Upper lobe of left lung (tissue), 6 donors: ENCODE measurements at places on chromosomes 16 and 17.

- DNase-seq, result no peak
Measured at GRCh38 chr17:43911904-43912303, 4.6 kb upstream of the MPP2 start.

DNA sequence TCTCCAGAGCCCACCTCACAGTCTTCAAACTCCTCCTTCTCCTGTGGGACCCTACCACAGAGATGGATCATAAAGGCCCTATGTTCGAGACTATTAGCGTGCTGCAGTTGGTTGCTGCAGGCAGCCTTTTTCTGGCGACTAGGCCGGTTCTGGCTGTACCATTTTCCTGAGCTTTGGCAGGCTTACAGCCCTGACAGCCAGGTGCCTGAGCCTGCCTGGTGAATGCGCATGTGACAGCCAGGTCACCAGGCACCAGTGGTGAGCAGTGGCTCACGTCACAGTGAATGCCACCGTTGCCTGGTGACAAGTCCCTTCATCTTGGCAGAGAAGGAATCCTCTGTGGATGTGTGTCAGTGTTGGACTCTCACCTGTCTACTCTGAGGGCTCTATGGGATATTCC is 978.8 kb downstream of the KCNJ18 start:
- peak; percentile 3 for DNase-seq

- no peak for DNase-seq
Measured at GRCh38 chr16:76294396-76295214, 17.4 kb downstream of the CNTNAP4 start.

GRCh38 chr16:17921357-17921978 is 415.1 kb downstream of the NPIPA8 start:
- DNase-seq, result no peak

- no peak for DNase-seq
Measured at GRCh38 chr16:71594000-71594646, 17.2 kb upstream of the TAT start.

GRCh38 chr17:4001048-4001590 is 36.9 kb upstream of the ATP2A3 start:
- DNase-seq, result no peak

- DNase-seq, result no peak
Measured at GRCh38 chr17:34769049-34769448, 189.7 kb downstream of the TMEM132E start.

GRCh38 chr17:83055911-83056582 is 23.4 kb upstream of the METRNL start:
- DNase-seq, result no peak

DNA sequence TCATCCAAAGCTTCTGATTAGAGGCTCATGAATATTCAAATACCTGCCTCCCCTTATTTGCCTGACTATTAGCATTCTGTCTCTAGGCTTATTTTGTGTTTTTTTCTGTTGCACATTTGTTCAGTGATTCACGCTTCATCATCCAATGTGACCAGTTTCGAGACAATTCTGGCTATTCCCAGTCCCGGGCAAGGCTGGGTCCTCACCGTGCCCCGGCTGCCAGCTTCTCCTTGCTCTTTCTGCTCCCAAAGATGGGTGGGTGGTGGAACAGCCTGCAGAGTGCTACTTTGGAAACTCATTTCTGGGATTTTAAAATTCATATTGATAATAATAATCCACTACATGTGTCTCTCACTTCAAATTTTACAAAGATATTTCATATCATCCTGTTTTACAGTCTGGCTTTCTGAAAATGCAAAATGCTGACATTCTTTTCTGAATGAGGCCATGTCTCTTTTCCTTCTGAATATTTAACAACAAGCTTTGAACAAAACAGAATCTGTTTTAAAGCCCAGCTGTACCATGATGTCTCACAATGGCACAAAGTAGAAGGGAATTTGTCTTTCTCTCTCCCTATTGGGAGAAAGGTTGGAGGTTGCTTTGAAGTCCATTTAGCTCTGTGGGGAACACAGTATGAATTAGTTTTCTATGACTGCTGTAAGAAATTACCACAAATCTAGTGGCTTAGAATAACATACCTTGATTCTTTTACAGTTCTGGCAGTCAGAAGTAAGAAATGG is 116.9 kb upstream of the CDH13 start:
- peak; percentile 17 for DNase-seq

DNA sequence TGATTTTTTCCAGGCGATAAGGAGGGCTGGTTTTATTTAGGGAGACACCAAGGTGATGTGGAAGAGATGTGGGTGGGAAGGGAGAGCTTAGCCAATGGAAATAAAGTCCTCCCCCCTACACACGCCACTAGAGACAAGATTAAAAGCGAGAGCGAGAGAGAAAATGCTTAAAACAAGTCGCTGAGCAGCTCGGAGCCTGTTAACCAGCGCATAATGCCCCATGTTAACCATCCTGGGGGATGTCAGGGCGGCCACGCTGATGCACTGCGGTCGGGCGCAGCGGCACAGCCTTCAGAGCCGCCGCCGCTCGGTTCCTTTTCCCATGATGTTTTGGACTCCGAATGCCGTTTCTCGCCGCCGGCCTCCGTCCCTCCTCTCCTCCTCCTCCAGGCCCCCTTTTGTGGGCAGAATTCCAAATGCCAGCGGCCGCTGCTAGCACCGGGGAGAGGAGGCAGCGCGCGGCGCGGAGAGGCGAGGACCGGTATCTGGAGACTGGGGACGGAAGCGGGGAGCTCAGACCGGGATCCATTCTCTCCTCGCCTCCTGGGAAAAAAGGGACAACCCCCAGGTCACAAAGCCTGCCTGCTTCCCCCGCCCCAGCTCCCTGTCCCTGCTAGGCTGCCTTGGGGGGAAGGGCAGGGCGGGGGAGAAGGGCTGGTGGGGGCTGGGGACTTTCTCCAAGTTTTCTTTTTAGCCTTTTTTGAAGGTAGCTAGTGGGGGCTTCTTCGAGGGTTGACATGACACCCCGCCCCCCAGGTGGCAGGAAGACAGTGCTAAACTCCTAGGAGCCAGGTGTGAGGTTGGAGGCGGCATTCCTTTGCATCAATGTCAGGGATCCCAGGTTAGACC is 98.1 kb upstream of the CCL2 start:
- DNase-seq, result no peak

GRCh38 chr17:41451154-41451728 is 10.5 kb upstream of the KRT38 start:
- no peak for DNase-seq

- no peak for DNase-seq
Measured at GRCh38 chr16:48790151-48790550, 180.2 kb upstream of the N4BP1 start.

- peak; percentile 89 for DNase-seq
Measured at GRCh38 chr17:44004761-44005526, 522 bp downstream of the NAGS start.

- no peak for DNase-seq
Measured at GRCh38 chr16:6281994-6282393, 1050.7 kb upstream of the RBFOX1 start.

- DNase-seq, result no peak
Measured at GRCh38 chr16:84818989-84819643, 669 bp upstream of the CRISPLD2 start.

- DNase-seq, result no peak
Measured at GRCh38 chr17:35715416-35715815, 16.0 kb upstream of the RASL10B start.

DNA sequence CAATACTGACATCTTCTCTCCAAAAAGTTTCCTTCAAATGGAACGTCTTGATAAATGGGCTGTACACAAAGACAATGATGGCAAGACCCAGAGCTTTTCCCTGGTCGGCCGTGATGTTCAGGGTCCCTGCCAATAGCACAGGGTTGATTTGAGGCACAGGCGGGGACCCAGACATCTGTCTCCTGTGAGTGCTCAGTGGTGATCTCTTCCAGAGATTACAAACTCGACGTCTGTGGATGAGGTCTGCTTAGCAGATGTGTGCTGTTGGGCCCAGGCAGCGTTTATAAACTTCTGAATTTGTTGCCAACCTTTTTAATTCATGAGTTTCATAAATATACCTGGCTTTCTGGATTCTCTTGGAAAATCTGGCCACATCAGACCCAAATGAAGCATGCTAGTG is 14.9 kb downstream of the CPPED1 start:
- no peak for DNase-seq

- no peak for DNase-seq
Measured at GRCh38 chr16:84585886-84586285, 32.0 kb downstream of the COTL1 start.

GRCh38 chr16:28089992-28090365 is 26.5 kb upstream of the GSG1L start:
- DNase-seq, result no peak

GRCh38 chr16:65572156-65572555 is 450.3 kb upstream of the CDH11 start:
- no peak for DNase-seq

- DNase-seq, result no peak
Measured at GRCh38 chr17:7838090-7839075, 4.4 kb downstream of the KDM6B start.

DNA sequence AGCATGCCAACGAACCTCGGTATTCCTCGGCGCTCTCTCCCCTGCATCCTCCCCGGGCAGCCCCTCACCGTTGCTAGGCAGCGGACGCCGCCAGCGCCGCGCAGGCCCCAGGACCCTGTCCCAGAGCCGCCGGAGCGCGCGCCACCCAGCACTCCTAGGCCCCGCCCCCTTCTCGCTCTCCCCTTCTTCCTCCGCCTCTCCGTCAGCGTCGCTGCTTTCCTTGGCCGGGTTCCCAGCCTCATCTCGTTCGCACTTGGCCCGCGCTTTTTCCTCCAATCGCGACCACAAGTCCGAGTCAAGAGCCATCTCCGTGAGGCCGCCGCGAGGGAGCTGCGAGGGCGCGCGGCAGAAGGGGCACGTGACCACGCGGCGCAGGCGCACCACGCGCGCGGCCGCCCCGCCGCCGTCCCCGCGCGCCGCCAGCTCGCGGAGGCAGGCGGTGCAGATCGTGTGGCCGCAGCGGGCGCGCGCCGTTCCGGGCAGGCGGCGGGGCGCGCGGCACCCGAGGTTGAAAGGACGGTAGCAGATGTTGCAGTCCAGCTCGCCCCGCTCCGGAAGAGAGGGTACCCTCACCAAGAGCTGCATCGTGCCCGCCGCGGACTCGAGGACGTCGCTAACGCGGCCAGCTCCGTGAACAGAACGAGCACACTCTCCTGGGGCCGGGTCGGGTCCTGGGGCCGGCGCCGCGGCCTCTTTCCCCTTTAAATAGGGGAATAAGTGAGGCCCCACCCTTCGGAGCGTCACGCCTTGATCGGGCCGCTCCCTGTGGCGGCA is at the start of gene RNF227:
Gene RNF227 (minus strand): TSS at position 679 of the 774 bp plus-strand sequence. CDS start 94 bp downstream, at position 585.
- DNase-seq, result peak; percentile 93

- DNase-seq, result no peak
Measured at GRCh38 chr16:5060073-5060641, 5.6 kb downstream of the C16orf89 start.

DNA sequence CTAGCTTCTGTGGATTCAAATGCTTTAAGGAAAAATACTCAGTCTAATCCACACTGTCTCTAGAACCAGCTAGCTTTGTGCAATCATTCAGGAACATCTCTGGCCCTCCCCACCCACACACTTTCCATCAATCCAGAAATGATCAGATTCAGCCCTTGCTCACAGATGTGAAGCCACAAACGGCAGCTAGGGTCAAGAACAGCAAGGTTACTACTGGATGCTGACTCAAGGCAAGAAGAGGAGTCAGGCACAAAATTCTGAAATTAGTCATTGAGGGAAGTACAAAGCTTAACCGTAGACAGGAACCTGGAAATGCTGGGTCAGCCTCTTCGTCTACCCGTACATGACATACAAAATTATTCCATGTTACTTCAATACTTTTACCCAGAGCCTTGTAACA is 174.6 kb downstream of the CDH13 start:
- no peak for DNase-seq

- no peak for DNase-seq
Measured at GRCh38 chr17:65785109-65785508, 223.7 kb upstream of the AXIN2 start.

GRCh38 chr16:78395035-78395434 is 295.6 kb downstream of the WWOX start:
- no peak for DNase-seq

- peak; percentile 59 for DNase-seq
Measured at GRCh38 chr16:87329436-87330256, 12.5 kb upstream of the C16orf95 start.

DNA sequence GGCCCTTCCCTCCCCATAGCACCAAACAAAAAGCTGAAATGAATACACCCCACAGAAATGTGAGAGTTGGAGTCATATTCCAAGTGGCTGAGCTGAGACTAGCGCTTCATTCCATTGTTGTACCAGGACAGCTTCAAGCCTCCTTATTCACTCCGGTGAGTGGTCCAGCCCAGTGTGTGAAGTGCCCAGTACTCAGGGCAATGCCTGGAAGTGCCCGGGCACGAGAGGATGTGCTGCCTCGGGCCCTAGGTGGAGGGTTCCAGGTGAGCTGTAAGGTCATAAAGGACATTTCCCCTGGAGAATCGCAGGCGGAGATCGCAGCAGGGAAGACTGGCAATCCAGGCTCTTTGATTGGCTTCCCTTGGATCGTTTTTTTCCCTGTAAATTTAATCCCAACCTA is 5.4 kb upstream of the CYLD start:
- DNase-seq, result no peak

DNA sequence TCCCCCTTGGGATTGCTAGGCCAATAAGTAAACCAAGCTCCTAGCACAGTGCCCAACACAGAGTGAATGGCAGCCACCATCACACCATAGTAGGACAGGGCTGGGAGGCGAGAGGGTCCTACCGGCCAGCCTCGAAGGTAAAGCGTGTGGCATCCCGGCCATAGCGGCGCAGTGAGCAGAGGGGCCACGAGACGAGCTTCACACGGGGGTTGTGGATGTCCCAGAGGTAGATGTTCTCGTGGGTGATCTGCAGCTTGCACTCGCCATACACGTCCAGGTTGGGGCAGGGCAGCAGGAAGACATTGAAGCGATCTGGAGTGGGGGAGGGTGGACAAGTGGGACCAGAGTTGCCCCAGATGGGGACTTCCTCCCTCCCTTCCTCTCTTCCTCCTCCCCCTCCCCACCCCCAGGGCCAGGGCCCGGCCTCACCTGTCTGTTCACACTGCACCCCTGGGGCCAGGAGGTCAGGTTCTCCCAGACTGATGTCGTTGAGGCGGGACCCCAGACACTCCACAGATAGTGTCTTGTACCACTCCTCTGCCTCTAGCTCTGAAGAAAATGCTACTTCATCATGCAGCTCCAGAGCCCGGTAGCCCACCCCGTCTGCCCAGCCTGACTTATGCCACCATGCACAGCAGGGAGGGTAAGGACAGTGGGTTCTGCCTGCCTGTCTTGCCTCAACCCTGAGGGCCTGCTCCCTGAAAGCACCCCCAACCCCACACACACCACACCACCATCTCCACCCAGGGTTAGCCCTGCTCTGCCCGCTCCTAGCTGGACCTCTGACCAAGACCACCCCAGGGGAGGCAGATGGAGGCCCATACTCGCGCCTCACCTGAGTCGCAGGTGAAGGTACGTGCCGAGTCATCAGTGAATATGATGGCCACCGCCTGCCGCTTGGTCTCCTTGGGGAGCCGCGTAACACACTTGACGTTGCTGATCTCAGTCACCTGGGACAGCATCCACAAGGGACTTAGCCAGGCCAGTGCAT is 11.3 kb downstream of the DOK4 start:
- DNase-seq, result peak; percentile 34
